ENCODE measurements at places on chromosomes 3 and 15.

- DNase-seq, result no peak
Measured at GRCh38 chr3:138222942-138223287, 35.8 kb downstream of the ARMC8 start.

DNA sequence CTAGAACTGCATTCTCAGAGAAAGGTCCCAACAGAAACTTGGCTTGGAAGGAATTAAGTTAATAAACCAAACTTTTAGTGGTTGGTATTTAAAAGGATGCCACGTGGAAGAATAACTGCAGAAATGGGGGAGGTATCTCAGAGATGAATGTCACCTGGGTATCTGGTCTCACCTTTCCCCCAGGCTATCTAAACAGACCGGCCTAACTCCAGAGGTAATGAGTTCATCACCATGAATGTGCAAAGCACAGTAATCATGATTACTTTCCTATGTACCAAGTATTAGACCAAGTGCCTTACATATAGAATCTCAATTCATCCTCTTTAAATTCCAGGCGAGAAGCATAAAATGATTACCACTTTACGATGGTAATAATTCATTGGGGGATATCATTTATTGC, 80.8 kb downstream of the FBN1 start:
- DNase-seq, result no peak

DNA sequence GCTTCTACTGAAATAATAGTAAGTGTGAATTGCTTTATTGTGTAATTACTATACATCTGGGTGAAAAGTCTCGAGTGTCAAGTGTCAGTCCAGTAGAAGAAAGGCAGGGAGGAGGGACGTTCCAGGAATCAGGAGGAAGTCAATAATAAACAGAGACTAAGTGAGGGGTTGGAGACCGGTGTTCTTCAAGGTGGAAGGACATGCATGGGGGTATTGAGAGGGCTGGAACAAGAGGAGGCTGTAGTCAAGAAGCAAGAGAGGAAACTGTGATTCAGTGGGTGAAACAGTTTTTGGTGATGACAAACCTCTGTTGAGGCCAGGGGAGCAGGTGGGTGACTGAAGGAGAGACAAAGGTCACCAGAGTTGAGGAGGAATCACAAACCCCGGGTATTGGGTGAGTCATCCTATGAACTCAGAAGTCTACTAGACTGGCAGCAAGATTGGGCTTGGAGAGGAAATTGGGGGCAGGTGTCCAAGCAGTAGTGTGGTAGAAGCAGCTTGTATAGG, 11.6 kb upstream of the SCAMP5 start:
- DNase-seq, result no peak

- no peak for DNase-seq
Measured at GRCh38 chr3:121989943-121990342, 32.1 kb downstream of the ILDR1 start.

DNA sequence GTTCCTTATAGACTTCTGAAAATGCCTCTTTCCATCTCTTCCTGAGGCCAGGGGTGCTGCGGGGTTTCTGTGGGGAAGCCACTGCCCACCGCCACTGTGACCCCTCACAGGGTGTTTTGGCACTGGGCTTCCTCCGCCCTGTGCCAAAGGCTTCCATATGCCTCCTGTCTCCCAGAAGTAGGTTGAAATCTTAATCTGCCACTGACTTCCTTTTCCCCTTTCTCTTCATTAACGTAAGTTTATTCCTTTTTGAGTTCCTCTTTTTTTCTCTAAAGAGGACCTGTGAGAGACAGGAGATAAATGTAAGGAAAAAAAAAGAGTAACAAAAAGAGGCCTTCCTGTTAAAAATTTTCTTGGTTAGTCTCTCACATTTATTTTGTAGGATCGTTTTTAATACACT, 220.5 kb downstream of the CTNNB1 start:
- no peak for DNase-seq

DNA sequence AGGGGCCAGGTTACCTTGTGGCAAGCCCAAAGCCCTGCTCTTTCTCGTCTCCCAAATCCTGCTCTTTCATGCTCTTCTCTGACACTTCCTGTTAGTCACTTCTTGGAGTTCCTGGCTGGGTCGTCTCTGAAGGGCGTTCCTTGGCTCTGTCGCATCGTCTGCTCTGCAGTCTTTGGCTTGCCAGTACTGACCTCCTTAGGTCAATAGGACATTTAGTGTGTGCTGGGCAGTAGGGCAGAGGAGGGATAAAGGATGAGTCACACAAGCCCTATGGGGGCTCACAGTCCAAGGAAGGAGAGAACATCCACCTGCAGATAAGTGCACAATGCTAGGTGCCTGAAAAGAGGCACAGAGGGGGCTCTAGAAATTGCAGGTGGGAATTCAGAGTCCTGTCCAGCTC, 87.5 kb downstream of the FAM43A start:
- DNase-seq, result no peak

Measured in SHP77 (cell line).